ENCODE measurements at places on chromosomes 3 and 15. TPM values are rescaled to one million over a fixed set of nuclear protein-coding genes. Genes with fewer than 3 reads are reported as not detected.

RBP2 gene
- not detected for polyA plus RNA-seq

NR2F2 gene
- polyA plus RNA-seq: 17.8 TPM

BOC gene
- 16.5 TPM for polyA plus RNA-seq

IL5RA gene
- not detected for polyA plus RNA-seq

HCLS1 gene
- polyA plus RNA-seq: 0.06 TPM

EDEM1 gene
- polyA plus RNA-seq: 47.0 TPM

NECTIN3 gene
- 4.8 TPM for polyA plus RNA-seq

CCDC33 gene
- 0.20 TPM for polyA plus RNA-seq

FAM98B gene
- polyA plus RNA-seq: 4.0 TPM

MAPKAPK3 gene
- polyA plus RNA-seq: 259 TPM

PLOD2 gene
- polyA plus RNA-seq: 19.6 TPM

ADGRG7 gene
- polyA plus RNA-seq: 0.07 TPM

SMAD6 gene
- polyA plus RNA-seq: 0.11 TPM

ZNF620 gene
- polyA plus RNA-seq: 0.54 TPM

ANKDD1A gene
- polyA plus RNA-seq: 2.3 TPM

ADAMTS9 gene
- 0.31 TPM for polyA plus RNA-seq

DPPA4 gene
- not detected for polyA plus RNA-seq

LRTM1 gene
- polyA plus RNA-seq: not detected

GABRG3 gene
- polyA plus RNA-seq: not detected

STARD9 gene
- 1.3 TPM for polyA plus RNA-seq

SCN5A gene
- 0.08 TPM for polyA plus RNA-seq

HCN4 gene
- not detected for polyA plus RNA-seq

DZIP3 gene
- 3.1 TPM for polyA plus RNA-seq

LRRC34 gene
- 0.40 TPM for polyA plus RNA-seq

C3orf85 gene
- polyA plus RNA-seq: not detected

PCOLCE2 gene
- polyA plus RNA-seq: 2.9 TPM

CPNE4 gene
- polyA plus RNA-seq: 0.62 TPM

ZSCAN29 gene
- 4.9 TPM for polyA plus RNA-seq

GP5 gene
- not detected for polyA plus RNA-seq

KNL1 gene
- polyA plus RNA-seq: 7.6 TPM

CILP gene
- not detected for polyA plus RNA-seq

CD86 gene
- 4.2 TPM for polyA plus RNA-seq

C3orf20 gene
- polyA plus RNA-seq: not detected

FBXO40 gene
- polyA plus RNA-seq: not detected

GOLGA8G gene
- not detected for polyA plus RNA-seq

BFSP2 gene
- polyA plus RNA-seq: not detected

SLC38A3 gene
- 0.06 TPM for polyA plus RNA-seq

RLBP1 gene
- polyA plus RNA-seq: 0.23 TPM

CKMT1B gene
- polyA plus RNA-seq: 54.1 TPM

ZNF280D gene
- polyA plus RNA-seq: 2.4 TPM

CPEB1 gene
- polyA plus RNA-seq: 0.37 TPM

ISLR2 gene
- not detected for polyA plus RNA-seq

Data from mammary epithelial cell (primary cell).